ENCODE measurements at places on chromosomes 11 and 22. TPM values are rescaled to one million over a fixed set of nuclear protein-coding genes. Genes with fewer than 3 reads are reported as not detected.

TRIM49C gene
- total RNA-seq, result not detected

MUC2 gene
- total RNA-seq, result not detected

RFPL3 gene
- not detected for total RNA-seq

BLID gene
- total RNA-seq, result 16.6 TPM

All from aortic smooth muscle cell (primary cell).